NCI-H774 (cell line): ENCODE measurements at places on chromosomes 12 and 14.

GRCh38 chr12:11836282-11837151 lies 187.0 kb downstream of the ETV6 start:
- DNase-seq, result no peak

DNA sequence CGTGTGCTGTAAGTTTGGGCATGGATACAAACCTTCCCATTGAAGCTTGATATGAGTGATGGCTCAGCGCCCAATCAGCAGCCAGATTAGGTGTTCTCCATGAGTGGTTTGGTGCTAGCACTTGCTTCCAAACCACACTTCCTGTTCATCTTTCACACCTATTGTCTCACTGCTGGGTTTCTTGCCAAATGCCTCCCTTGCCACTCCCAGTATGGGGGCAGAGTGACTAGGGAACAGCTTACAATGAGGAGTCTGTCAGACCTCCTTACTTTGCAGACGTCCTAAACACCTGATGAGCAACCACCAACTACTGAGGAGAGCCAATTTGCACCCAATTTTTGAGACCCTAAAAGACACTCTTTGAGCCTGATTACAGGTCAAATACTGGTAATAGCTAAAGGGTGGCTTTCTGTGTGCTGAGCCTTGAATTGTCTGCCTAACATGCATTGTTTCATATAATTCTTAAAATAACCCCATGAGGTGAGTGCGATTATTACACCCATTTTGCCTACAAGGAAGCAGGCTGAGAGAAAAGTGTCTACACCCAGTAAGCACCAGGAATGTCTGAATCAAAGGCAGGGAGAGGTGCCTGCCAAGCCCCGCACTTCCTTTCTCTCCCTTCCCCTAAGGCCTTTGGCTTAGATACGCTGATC lies 48.4 kb upstream of the FOS start:
- no peak for DNase-seq

- no peak for DNase-seq
Measured at GRCh38 chr12:13046964-13047363, 2.8 kb downstream of the FAM234B start.

- DNase-seq, result no peak
Measured at GRCh38 chr14:101048766-101049165, 145.2 kb upstream of the RTL1 start.

- no peak for DNase-seq
Measured at GRCh38 chr12:20370014-20370386, 1.7 kb downstream of the PDE3A start.

DNA sequence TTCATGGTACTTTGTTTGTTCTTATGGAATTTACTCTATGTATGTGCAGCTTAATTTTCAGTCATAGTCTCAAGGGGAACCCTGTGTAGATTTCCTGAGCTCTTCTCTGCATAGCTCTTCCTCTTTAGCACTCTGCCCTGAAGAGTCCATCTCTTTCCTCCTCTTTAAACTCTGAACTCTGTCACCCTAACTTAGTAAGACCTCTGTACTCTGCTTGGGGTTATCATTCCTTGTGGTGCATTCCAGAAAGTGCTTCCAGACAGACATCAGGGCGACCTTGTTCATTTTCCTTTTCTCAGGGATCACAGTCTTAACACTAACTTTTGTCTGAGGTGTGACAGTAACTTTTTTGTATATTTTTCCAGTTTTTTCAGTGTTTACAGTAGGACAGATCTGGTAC lies 179.3 kb downstream of the RAD51B start:
- DNase-seq, result no peak
